ENCODE measurements at places on chromosomes 5 and 9.

DNA sequence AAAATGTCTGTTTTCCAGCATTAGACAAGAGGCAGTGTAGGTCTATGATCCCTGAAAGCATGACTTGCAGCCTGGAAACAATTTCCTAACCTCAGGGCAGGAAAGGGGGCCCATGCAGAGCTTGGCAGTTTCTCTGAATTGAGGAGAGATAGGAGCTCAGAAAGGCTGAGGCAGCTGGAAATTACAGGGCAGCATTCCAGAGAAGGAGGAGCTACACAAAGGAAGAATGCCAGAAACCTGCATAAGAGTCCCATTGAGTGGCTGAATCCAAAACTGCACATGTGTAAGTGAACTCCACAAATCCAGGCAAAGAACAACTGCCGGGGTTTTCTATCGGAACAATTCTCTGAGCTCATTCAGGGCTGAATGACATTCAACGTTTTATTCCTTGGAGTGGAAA is 346.8 kb downstream of the PIK3R1 start:
- no peak for DNase-seq

DNA sequence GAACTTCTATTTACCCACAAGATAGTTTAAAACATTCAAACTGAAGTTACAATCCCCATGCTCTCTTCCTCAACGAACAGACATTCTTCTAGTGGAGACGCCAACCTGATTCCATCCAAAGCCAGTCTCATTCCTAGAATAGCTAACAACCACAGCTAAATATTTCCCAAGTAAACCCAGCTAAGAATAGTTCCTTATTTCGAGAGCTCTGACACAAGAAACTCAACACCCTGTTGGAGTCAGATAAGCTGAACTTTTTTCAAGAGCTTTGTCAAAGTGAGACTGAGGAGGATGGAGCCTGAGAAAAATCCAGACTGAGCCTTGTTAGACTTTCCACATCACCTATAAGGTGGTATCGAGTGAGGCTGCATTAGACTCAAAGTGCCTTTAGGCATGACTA is 56.7 kb upstream of the RPS23 start:
- no peak for DNase-seq

- DNase-seq: peak; percentile 44
Measured at GRCh38 chr5:50958852-50959457, 292.5 kb downstream of the PARP8 start.

GRCh38 chr9:135340726-135341475 is 138.7 kb upstream of the PPP1R26 start:
- DNase-seq: no peak

- DNase-seq: peak; percentile 93
Measured at GRCh38 chr5:83474161-83474796, 2.7 kb downstream of the VCAN start.

- no peak for DNase-seq
Measured at GRCh38 chr9:20188616-20189369, 400.0 kb upstream of the SLC24A2 start.

DNA sequence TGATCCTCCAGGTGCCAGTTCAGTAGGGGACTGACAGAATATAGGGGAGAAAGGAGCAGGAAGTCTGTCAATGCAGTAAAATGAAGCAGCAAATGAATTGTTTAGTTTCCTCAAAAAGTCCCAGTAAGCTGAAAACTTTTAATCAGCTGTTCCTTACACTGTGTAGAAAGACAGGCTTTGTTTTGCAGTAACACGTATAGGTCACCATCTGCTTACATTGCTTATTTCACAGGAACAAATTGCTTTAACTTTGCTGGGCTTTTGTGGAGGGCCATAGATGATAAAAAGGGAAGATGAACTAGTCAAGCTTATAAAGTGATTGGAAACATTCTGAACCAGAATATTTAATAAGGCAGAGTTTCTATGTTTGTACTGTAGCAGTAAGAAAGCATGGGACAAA is 331.3 kb upstream of the RFX3 start:
- DNase-seq: no peak

DNA sequence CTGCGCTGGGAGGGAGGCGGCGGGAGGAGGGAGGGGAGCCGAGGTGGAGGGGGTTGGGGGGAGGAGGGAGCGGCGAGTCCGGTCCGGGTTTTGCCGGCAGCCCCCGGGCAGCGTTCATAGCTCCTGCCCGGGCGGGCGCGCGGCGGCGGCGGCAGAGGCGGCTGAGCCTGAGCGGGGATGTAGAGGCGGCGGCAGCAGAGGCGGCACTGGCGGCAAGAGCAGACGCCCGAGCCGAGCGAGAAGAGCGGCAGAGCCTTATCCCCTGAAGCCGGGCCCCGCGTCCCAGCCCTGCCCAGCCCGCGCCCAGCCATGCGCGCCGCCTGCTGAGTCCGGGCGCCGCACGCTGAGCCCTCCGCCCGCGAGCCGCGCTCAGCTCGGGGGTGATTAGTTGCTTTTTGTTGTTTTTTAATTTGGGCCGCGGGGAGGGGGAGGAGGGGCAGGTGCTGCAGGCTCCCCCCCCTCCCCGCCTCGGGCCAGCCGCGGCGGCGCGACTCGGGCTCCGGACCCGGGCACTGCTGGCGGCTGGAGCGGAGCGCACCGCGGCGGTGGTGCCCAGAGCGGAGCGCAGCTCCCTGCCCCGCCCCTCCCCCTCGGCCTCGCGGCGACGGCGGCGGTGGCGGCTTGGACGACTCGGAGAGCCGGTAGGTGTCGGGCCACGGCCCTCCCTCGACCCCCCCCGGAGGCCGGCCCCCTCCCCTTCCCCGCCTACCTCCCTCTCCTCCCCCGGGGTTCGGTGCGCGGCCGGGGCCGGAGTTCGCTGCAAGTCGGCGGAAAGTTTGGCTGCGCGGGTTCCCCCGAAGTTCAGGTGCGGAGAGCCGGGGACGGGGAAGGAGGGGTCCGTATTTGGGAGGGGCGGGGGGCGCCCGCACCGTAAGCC is at the start of gene CXXC5:
CXXC5 (plus strand) TSS at position 145 of the 877 bp plus-strand sequence. CDS start 32,175 bp downstream, outside the sequence.
- peak; percentile 89 for DNase-seq

DNA sequence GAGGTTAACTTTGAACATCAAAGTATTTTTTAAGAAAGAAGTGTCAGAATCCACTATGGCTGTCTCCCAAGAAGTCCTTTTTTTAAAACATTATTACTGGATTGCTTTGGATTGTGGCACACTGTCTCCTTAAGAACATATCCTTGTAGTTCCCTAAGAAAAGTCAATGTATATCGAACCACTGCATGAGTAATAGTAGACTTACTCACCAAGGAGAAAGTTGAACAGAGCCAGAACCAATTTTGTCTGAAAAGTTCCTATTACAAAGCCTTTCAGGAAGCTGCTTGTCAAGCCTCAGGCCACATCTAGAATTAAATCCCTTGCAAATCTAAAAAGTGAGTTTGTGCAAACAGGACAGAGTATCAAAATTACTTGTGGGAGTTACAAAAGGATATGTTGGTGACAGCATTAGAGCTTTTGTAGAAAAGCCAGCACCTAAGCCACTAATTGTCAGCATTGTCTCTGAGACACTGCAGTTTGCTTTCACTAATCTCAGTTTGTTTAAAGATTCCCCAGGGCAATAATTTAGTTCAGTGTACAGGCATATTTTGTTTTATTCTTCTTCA is 195.4 kb downstream of the MPDZ start:
- no peak for DNase-seq

DNA sequence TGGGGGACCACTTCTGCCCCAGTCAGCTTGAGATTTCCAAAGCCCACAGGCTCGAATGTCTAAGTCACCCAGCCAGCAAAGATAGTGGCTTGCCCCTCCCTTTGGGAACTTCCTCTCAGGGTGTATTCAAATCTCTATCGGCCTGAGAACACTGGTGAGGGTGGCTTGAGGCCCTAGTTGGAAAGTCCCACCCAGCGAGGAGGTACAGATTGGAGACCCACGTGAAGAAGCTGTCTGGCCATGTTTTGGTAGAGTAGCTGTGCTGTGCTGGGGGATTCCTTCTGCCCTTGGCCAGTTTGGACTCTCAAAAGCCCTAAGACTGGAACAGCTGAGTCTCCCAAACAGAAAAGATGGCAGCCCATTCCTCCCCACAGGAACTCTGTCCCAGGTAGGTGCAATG is 172.7 kb upstream of the RIOK2 start:
- DNase-seq: no peak

DNA sequence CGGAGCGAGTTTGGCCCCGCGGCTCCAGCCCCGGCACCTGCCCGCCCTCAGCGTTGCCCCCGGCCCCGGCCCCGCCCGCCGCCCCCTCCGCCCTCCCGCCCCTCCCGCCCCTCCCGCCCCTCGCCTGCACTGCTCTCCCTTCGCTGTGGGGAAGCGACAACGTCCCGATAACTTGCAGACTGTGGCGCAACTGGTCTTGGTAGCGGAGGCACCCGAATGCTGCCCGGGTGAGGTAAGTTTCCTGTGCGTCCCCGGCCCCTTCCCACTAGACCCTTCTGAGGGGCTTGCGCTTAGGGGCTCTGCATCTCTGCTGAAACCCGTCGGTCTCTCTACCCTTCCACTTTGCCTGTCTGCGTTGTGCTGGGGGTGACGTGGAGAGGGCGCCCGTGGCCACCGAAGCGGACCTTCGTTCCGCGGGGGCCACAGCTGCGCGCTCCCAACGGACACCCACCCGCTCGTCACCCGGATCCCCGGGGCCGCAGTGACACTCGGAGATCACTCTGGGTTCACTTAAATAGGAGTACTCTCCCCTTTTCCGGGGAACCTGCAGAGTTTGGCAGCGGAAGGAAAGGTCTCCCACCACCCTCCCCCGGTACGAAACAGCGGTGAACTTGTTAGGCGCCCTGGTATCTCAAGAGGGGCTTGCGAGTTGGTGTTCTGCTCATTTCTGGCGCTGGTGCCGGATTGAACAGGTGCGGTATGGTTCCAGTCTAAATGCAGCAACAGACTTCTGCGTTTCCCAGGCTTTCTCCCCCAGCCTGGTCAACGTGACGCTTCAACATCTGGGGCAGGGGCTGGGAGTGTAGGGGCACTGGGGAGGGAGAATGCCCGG is 707 bp downstream of the PIP5K1B start:
- DNase-seq: peak; percentile 88

- DNase-seq: no peak
Measured at GRCh38 chr9:123011878-123012528, 21.5 kb upstream of the GPR21 start.

DNA sequence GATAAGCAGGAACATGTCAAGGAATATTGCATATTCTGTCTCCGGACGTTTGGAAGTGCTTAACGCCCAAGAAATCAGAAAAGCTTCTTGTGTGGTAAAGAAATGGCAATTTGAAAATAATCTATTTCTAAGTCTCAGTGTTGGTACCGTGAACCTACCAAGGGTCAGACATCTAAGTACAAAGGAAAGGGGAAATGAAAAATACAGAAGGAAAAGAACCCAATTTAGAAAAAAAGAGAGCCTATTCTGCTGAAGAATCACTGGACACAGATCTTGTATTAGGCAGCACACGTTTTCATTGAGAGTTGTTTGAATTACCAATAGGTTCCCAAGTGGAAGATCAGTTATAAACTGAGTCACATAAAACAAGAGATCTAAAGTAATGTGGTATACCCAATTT is 46.9 kb upstream of the CEP78 start:
- no peak for DNase-seq

DNA sequence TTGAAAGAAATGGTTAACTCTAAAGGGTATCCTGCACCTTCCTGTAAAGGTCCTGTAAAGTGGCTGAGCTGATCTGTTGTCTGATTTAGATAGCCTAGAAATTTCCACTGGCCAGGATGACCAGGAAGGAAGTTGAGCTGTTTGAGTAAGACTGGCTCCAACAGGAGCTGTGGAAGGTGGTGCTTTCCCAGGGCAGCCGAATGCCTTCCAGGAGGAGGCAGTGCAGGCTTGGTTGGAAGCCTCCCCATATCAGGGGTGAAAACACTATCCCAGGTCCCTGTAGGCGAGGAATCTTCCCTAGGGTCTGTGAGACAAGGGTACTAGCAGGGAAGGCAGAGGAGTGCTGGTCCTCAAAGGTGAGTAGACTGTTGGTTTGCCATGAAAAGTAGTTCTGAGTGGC is 98.4 kb downstream of the LIX1 start:
- peak; percentile 11 for DNase-seq

GRCh38 chr5:76482984-76483383 is 79.9 kb downstream of the IQGAP2 start:
- no peak for DNase-seq

DNA sequence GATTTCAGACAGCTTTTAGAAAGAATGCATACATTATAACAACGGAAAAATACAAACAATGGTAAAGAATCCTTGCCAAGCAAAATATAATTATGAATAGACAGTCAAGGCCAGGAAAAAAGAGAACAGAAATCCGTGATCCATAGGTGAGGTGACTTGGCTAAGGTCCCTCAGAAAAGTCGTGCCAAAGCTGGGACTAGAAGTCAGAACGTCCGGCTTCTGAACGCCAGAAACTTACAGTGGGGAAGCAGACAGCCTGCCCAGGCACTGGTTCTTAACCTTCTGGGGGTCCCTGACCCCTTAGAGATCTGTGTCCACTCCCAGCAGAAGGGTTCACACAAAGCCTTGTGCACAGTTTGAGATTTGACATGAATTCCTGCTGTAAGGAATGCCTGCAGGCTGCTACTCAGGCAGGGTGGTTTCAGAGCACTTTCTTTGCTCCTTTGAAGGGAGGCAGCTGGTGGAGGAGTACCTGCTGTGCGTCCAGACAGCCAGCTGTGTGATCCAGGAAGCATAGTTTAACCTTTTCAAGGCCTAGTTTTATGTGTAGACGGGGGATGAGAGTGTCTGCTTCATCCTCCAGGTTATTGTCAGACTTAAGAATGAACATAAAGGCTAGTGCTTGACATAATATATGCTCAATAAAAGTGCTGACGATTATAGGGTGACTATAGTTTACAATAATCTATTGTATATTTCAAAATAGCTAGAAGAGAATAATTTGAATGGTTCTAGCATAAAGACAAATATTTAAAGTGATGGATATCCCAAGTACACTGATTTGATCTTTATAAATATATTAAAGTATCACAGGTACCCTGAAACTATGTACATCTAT is 852 bp downstream of the ARHGEF37 start:
- peak; percentile 36 for DNase-seq

- no peak for DNase-seq
Measured at GRCh38 chr5:167488371-167488770, 803.1 kb upstream of the WWC1 start.

DNA sequence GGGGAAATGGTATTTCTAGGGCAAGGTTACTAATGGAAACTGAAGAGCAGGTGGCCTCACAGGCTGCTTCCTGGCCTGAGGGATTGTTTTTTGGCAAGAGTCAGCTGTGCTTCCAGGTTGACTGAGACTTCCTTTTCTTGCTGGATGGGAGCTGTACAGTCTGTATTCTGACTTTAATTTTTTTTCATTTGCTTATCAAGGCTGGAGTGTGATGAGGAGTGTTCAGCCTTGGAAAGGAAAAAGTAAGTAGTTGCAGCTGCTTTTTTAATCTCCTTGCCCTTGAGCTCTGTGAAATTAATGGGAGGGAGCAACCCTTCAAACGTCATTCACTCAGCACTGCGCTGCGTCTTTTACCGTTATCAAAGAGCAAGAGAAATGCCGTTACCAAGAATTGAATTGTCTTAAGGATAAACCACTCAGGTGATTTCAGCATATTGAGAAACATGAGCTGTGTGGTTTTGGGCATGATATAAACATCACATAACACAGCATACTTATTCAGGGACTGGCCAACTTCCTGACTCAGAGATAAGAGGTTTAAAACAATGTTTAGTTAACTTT is 47.6 kb downstream of the AQP7 start:
- DNase-seq: no peak

GRCh38 chr5:71932655-71933338 is 174.5 kb upstream of the MAP1B start:
- peak; percentile 83 for DNase-seq

- no peak for DNase-seq
Measured at GRCh38 chr9:116695438-116695837, 8.3 kb downstream of the TRIM32 start.
